ENCODE measurements at places on chromosomes 3 and 15.

GRCh38 chr3:141875893-141876380 is 506 bp upstream of the ATP1B3 start:
- peak; percentile 80 for DNase-seq

- DNase-seq, result no peak
These were observed 16.5 kb downstream of the THSD4 start for GRCh38 chr15:71131601-71132362.

- DNase-seq, result no peak
These were observed at the start of gene ABHD14A for GRCh38 chr3:51974963-51975851. Gene ABHD14A (plus strand): TSS chr3:51975064. CDS start chr3:51975136, 72 bp downstream.

DNA sequence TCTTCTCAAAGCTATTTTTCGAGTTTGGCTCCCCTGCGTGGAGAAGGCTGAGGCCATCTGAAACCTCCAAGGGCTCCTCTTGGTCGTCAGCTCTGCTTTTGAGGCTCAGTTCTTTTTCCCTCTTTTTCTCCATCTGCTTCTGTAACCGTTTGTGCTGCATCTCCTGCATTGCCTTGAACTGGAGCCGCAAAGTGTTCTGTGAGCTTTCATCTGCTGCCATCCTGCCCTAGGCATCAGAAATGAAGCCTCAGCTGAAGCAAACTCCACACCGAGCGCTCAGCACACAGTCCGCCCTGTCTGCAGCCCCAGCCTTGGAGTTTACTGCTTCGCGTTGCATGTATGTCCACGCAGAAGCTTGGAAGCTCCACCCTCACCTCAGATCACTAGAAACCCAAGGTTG is 14.9 kb downstream of the CCDC13 start:
- no peak for DNase-seq

DNA sequence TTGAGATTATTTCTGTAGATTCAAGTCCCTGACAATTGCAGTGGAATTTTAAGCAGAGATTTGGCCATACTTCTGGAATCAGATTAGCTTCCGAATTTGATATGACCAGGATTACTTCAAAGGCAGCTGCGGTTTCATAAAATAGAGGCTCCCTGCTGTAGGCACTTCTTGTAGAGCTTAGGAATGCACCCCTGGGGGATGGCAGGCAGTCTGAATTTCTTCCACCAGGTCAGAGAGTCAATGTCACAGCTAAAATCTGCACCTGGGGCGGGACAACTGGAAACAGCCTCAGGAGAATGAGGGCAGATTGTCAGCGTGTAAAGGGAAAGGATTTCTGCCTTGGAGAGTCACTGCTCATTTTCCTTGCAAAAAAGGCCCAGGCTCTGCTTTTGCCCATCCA is 182.6 kb downstream of the ARRDC4 start:
- DNase-seq, result no peak

DNA sequence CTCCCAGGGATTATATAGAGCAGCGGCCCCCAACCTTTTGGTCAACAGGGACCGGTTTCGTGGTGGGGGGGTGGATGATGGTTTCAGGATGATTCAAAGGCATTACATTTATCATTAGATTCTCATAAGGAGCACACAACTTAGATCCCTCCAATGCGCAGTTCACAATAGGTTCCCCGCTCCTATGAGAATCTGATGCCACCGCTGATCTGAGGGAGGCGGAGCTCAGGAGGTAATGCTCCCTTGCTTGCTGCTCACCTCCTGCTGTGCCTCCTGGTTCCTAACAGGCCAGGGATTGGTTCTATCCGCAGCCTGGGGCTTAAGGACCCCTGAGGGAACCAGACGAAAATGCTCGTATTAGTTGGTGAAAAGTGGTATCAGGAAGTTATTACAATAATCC is 1.3 kb upstream of the HACD2 start:
- DNase-seq, result no peak

GRCh38 chr3:99753268-99753975 is 64.2 kb upstream of the CMSS1 start:
- peak; percentile 13 for DNase-seq

GRCh38 chr15:38127306-38127771 is 125.3 kb upstream of the SPRED1 start:
- DNase-seq, result no peak

DNA sequence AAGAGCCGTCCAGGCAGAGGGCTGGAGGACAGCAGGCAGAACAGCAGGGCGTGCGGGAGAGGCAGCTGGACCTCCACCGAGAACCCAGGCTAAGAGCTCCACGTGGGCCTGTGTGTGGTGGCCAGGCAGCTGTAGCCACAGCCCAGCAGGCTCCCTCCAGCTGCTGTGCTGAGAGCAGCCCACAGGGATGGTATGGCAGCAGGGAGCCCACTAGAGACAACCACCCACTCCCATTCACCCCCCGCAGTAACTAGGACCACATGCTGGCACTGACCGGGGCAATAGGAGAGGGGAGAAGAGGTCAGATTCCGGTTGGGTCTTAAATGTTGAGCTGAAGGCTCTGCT is 25.6 kb upstream of the MUSTN1 start:
- no peak for DNase-seq

DNA sequence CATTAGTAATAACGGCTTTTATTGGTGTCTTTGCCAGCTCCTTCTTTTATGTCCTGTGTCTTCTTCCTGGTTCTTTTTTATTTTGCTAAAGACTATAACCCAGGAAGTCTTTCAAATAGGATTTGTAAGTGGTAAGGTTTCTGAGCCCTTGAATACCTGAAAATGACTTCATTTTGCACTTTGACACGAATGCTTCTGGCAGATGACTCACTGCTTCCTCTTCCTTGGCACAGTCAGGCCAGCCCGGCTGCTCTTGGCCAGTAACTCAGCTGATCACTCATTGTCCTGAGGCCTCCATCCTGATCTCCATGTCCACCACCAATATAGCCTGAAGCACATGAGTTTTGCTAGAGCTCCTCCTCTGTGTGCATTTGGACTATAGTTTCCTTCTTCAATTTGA is 48.7 kb upstream of the NR2E3 start:
- DNase-seq, result no peak

- peak; percentile 5 for DNase-seq
These were observed 13.5 kb downstream of the UBAP1L start for GRCh38 chr15:65101411-65101890.

DNA sequence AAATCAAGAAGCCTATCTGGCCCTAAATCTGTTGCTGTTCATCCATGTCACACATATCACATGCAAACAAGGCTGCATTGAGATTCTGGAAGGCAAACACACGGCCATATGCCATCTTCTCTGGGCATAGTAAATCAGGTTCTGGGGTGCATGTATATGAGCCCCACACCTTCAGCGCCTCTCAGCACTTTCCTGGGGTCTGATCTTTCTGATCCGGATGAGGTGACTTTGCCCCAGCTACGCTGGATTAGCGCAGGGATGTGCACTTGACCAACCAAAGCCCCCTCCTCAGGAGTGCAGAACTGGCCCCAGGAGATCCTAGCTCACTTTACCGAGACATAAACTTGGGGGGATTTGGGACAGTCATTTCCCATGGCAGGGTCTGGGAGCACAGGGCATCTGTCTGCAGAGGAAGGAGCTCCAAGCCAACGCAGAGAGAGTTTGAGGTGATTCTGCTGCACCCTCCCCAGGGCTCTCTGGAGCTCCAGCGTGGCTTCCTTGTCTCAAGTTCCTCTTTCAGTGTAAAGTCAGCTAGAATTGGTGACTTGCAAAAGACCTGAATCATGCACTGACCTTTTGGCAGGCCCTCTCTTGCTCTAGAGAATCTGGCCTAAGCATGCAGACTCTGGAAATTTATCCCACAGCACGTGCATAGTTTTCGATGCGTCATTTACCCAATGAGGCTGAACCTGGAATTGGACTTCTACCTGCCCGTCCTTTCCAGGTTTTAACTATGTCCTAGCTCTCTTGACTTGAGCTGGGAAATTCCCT is 63.5 kb upstream of the KLF13 start:
- DNase-seq, result no peak

GRCh38 chr15:73854265-73854664 is 19.1 kb upstream of the TBC1D21 start:
- DNase-seq, result no peak

GRCh38 chr3:165855581-165855980 is 18.4 kb upstream of the BCHE start:
- DNase-seq, result no peak

GRCh38 chr3:18300916-18301315 is 124.2 kb downstream of the SATB1 start:
- no peak for DNase-seq

- DNase-seq, result no peak
These were observed 32.2 kb upstream of the LACTB start for GRCh38 chr15:63089260-63090043.

- DNase-seq, result no peak
These were observed 317.5 kb upstream of the TRIM42 start for GRCh38 chr3:140360332-140360731.

- no peak for DNase-seq
These were observed 13.1 kb upstream of the LRTM1 start for GRCh38 chr3:54940971-54941370.

- DNase-seq, result no peak
These were observed 326.3 kb downstream of the ARRDC4 start for GRCh38 chr15:98286831-98287230.

DNA sequence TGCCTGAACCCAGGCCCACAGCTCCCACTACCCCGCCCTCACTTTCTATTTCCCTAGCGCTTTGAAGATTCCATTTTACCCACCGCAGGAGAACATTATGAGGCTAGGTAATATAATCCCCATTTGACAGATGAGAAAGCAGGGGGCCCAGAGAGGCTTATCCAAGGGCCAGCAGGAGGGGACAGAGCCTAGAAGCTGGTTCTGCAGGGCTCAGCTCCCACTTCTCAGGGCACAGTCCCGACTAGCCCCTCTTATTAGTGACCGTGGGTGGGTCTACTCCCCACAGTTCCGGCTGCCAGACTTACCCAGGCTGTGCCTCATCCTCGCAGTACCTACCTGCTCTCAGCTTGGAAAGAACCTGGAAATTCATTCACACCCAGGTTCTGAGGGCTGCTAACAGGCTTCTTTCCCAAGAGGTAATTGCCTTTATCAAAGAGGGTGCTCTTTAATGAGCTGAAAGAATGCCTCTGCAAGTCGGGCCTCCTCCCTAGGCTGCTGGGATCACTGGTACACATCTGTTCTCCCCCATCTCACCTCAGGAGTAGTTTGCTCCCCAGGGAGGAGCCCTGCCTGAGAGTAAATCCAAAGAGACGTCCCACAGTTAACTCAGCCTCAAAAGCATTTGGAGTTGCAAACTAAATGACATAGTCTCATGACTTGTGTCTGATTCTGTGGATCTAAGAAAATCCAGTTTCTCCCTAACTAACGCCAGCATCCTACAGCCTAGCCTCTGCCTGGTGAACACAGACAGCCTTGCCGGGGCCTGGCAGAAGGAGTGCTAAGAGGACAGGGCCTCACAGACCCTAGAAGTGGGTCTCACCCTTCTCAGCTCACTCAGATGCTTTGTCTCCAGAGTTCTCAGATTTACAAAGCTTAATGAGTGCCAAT is 125.0 kb downstream of the CHSY1 start:
- DNase-seq, result peak; percentile 44

DNA sequence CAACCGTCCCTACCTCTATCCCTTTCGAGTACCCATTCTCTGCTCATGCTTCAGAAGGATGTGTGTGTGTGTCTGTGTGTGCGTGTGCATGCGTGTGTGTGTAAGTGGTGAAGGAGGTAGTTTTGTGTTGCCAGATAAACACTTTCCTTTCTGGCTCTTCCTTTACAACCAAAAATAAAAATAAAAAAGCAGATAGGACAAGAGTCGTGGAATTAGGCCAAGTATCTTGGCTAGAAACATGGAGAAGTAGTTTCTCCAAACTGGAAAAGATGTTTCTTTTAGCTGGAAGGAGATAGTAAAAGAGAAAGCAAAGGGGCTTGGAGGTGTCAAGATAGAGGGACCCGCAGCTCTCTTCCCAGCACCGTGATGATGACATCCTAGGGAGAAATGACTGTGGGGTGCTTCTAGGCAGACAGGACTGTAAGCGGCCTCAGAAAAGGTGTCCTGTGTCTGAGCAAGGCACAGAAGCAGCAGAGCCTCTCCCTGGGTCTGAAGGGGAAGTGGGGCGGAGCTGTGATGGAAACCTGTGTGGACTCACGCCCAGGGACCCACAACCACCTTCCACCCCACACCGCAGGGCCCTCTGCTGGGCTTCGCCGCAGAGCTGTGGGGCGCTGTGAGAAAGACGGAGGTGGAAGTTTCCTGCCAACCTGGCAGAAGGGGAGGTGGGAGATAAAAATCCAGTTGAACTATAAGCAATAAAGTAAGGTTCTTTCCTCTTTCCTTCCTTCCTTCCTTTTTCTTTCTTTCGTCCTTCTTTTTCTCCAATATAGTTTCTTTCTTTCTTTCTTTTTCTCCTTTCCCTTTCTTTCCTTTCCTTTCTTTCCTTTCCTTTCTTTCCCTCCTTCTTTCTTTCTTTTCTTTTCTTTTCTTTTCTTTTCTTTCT is 35.3 kb downstream of the MUC20 start:
- no peak for DNase-seq

- DNase-seq, result no peak
These were observed 1.3 kb downstream of the TSPAN3 start for GRCh38 chr15:77069521-77070121.

- no peak for DNase-seq
These were observed 343.9 kb upstream of the ALCAM start for GRCh38 chr3:105022813-105023212.

DNA sequence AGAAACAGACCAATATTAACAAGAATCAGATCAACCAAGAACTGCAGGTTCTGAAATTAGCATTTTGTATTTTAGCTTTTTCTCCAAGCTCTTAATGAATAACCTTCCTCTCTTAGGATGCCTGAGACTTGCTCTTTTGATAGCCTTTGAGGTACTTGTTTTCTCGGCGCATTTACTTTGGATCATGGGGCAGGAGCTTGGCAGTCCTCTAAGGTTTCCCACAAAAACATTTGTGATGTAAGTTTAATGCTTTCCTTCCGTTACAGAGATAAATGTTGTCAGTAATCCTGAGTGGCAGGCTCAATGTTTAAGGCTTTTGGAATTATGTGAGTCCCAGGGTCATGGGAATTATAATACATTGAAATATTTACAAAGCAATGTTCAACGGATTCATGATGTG is 137.8 kb upstream of the SNTN start:
- DNase-seq, result no peak

DNA sequence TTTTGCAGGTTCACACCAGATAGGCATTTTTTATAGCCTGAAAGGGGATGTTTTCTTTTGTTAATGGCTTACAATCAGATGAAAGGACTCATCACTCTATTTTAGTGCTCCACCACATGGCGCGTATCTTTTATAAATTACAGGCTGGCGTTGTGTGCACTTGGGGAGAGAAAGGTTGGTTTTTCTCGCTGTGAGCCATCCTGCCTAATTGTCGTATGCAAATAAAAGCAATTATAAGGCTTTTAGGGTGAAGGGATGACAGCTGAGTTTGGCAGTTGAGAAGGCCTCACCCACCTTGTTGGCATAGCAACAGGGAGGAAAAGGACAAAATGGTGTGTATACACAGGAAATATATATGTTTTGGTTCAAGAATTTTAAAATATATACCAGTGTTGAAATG is 268.0 kb downstream of the NR2F2 start:
- DNase-seq, result no peak

GRCh38 chr3:38017445-38018295 is 11.8 kb downstream of the PLCD1 start:
- DNase-seq, result no peak

GRCh38 chr15:30056166-30056565 is 26.6 kb upstream of the GOLGA8J start:
- DNase-seq, result no peak

- DNase-seq, result no peak
These were observed 129.0 kb downstream of the RPL22L1 start for GRCh38 chr3:170740726-170741591.

Data from NK-92 treated with Interleukin-12 subunit alpha and Interleukin-12 subunit beta, amount 100 ng/mL, for 24 hours (cell line).